ENCODE measurements at places on chromosomes 5 and 9.

GRCh38 chr5:73686912-73687311, 60.9 kb downstream of the ARHGEF28 start:
- no peak for DNase-seq

DNA sequence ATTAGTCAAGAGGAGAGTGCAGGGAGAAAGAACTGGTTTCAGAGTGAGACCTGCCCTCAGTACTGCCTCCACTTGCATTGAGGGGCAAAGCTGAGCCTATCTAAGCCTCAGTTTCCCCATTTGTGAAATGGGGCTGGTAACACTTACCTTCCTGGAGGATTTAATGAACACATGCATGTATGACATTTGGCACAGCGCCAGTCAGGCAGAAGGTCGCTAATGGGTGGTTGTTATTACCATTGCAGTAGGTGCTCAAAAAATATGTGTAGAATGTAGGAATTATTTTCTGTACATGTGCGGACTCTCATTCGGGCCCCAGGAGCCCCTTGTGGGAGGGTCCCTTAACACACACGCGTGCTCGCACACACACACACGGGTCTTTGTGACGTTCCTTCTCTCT, 10.9 kb downstream of the FAT2 start:
- no peak for DNase-seq

DNA sequence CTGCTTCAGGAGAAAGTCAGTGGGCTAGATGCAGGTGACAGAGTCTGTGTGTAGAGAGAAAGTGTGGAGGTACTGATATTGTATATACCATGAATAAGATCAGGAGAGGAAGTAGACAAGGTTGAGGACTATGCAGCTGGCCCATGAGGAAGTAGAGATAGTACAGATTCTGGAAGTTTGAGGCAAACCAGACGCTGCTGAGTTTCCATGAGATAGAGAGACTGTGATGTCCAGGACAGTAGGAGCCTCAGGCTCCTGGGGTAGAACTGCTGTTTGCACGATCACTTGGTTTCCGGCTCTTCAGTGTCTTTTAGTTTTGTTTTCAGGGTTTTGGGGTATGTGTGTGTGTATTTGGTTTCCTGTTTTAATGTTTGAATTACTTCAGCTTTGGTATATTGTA, 13.6 kb downstream of the OTULINL start:
- DNase-seq: peak; percentile 44

DNA sequence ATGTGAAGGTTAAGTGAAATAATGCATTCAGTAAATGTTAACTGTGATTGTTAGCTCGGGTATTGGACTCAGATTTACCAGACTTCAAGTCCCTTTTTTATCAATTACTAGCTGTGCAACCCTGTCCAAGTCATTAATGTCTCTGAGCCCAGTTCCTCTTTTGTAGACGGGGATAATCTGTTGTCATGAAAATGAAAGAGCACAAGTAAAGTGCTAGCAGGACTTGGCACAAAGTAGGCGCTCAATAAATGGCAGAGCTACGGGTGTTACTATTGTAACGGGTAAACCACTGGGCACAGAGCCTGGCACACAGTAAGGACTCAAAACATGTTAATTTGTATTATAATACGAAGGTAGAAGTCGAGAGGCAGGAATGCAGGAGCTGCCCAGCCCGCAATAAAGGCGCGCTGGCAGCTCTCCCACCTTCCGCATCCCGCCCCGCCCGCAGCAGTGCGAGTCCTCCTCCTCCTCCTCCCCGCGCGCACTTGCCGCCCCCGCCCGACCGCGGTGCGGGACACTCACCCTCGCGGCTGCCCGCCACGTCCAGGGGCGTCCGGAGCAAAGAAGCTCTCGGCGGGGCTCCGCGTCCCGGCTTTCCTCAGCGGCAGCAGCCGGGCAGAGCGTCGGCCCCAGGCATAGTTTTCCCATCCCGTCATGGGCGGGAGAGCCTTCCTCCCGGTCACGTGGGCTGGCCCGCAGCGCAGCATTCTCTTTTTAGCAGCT, at the start of gene C1QTNF2:
Gene C1QTNF2, minus strand, starts transcription at position 637 of the 723 bp plus-strand sequence. CDS start 15,615 bp downstream, outside the sequence.
- no peak for DNase-seq

GRCh38 chr9:109092051-109092580, 27.6 kb downstream of the TMEM245 start:
- DNase-seq: no peak
